ENCODE measurements at places on chromosomes 7 and 10.

GRCh38 chr7:16028103-16028502 lies 341.6 kb upstream of the MEOX2 start:
- DNase-seq = no peak

GRCh38 chr7:115146148-115146547 lies 224.3 kb downstream of the MDFIC start:
- no peak for DNase-seq

DNA sequence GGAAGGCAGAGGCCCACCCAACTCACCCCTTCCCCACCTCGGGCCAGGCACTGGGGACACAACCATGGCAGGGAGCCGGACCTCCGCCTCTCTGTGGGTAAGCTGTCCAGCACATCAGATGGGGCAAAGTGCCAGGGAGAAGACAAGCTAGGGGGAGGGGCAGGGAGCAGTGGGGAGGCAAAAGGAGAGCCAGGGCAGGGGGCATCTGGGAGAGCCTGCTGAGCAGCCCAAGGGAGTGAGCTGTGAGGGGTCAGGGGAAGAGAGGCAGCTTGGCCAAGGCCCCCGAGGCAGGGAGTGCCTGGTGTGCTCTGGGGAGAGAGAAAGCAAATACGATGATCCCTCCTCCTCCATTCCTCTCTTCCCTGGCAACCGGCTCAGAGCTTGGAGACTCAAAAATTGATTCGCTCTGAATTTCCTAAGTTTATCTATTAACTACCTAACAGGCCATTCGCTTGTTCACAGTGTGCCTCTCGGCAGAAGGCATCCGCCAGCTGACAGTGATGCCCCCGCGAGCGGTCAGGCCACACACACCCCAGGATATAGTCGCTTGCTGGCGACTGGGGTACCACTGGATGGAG lies 4.5 kb downstream of the CAMK2B start:
- DNase-seq = no peak

DNA sequence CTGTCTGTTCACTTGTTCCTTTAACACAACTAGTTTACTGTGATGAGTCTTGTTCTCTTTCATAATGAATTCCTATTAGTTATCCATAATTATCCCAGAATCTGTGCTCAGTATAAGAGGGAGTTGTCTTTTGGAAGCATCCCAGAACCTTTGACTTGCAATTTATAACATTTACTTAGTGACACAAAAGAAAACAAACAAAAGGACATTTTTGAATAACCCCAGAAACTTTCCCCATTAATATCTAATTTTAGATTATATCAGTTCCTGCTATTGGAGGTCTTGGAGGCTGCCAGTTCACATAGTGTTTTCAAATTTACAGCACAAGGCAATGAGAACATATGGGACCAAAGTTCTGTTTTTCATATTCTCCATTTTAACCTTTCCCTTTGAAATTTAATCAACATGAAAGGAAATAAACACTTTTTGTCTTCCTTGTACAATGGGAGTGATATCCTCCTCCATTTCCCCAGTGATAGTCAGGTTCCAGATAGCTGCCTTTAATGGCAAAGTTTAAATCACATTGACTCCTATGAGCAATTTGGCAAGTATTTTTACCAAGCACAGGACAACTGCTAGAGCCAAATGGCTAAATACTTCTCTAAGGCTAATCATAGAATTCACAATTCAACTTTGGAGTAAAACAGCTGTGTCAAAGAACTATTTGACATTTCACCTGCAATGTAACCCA lies 37.1 kb upstream of the GNAT3 start:
- no peak for DNase-seq

- no peak for DNase-seq
Measured at GRCh38 chr7:133434246-133434865, 181.5 kb downstream of the EXOC4 start.

GRCh38 chr10:31581741-31582323 lies 262.8 kb downstream of the ZEB1 start:
- DNase-seq = no peak

- no peak for DNase-seq
Measured at GRCh38 chr7:107951896-107952295, 51.1 kb downstream of the LAMB1 start.

GRCh38 chr10:60351191-60351853 lies 38.4 kb downstream of the ANK3 start:
- DNase-seq = no peak

DNA sequence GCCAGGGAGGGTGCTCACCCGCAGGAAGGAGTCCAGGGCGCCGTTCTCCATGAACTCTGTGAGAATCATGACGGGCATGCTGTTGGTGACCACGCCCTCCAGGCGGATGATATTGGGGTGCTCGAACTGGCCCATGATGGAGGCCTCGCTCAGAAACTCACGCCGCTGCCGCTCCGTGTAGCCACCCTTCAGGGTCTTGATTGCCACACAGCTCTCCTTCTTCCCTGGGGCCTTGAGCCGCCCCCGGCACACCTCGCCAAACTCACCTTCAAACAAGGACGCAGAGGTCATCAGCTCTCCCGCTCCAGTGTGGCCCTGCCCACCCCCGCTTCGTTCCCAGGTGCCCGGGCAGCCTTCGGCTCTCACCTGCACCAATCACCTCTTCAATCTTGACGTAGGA lies 14.6 kb downstream of the EPHB4 start:
- DNase-seq = no peak

- no peak for DNase-seq
Measured at GRCh38 chr10:129279446-129280154, 187.4 kb upstream of the MGMT start.

- DNase-seq = no peak
Measured at GRCh38 chr7:15461576-15461975, 100.2 kb downstream of the AGMO start.

DNA sequence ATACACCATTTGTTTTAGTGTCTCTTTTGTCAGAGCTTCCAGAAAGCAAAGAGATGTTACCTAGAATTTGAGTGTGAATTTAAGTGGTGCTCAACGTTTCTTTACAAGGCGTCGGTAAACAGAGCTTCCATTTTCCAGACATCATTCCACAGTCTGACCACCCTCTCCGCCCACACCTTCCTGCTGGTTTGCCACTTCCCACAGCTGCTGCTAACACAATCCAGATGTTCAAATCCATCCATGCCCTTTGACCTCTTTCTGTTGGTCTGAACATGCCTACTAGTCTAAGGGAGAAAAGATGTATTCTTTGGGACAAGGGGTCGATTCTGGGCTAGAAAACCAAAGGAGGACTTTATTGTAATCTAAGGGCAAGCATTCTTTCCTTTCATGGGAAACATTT lies 86.1 kb downstream of the FAM107B start:
- DNase-seq = no peak

DNA sequence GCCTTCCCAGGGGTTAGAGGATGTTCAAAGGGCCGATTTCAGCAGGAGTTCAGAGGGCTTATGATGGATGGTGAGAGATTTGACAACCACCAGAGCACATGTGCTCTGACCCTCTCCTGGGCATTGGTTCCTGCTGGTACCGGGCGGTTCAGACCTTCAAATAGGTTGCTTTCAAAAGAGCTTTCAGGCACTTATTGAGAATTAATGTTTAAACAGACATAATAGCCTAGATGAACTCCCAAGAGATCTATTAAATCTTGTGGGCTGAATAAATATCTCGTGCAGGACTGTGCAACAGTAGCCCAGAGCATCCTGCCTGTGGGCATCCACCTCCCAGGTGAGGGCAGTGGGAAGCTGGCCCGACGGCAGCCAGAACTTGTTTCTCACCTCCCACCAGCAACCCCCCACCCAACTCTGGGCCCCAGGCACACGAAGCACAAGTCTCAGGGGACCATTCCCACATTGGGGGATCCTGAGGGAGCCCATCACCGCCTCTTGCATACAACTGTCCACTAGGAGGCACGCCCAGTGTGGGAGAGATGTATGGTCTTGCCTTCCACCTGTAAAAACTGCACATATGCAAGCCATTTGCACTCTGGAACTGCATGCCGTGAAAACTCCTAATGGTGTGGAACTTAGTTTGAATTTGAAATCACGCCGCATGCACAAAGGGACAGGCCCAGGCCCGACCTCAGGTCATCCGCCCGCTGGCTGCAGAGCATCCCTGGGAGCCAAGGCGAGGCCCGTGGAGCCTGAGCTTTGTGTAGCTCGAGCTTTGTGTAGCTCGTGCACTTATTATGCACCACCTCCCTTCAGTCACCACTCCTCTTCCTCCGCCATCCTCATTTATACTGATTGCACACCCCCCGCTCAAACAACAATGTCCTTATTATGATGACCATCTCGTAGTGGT lies 147.8 kb downstream of the ADCY1 start:
- no peak for DNase-seq

- DNase-seq = no peak
Measured at GRCh38 chr10:59995862-59996261, 89.5 kb upstream of the CCDC6 start.

Measured in activated CD4-positive, CD25-positive, alpha-beta regulatory T cell (primary cell).